ENCODE measurements at places on chromosomes 5 and 9. TPM values are rescaled to one million over a fixed set of nuclear protein-coding genes. Genes with fewer than 3 reads are reported as not detected.
A peak's percentile ranks its signal among the peaks of the same experiment; 100 is the strongest.

DNA sequence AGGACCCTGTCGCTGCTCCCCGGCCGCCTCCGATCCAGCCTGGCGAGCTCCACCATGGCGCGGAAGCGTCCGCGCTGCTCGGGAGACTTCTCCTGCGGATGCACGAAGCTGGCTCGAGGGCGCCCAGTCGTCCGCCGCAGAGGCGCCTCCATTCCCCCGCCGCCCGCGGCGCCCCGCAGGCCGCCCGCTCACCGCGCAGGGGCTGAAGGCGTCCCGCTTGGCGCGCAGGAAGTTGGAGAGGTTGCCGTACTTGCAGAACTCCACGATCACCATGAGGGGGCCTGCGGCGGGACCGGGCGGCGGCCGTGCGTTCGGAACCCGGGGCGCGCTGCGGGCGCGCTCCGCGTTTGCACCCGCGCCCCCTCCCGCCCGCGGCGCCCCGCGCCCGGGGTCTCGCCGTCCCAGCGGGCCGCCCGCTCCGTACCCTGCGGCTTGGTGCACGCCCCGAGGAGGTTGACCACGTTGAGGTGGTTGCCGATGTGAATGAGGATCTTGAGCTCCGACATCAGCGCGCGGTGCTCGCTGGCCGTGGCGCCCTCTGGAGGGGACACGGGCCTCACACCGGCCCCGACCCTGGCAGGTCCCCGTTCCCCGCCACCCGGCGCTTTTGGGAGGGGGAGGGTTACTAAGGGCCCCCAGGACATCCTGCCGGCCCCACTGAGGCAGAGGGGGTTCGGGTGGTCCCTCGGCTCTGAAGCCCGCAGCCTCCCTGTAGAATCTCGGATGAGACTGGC is 27.7 kb upstream of the SCGB3A1 start:
- no peak for DNase-seq

GRCh38 chr5:180113660-180114303 is 42.2 kb upstream of the RNF130 start:
- DNase-seq, result no peak

DNA sequence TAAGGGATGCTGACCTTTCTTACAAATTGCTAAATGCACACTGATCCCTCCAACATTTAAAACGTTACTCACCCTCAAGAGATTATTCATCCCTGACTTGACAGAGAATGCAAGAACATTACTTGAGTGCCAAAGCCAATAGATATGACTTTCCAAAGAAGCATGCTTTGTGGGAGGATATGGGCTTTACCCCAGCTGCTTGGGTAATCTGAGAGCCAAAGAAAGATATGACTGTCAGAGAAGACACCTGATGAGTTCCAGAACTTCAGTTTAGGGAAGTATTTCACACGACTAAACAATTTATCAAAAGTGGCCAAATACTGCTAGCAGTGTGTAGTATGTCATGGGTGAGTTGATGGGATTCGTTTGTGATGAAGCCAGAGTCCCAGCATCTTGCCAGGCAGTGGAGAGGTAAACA is 7.4 kb upstream of the SPDL1 start:
- DNase-seq, result no peak

DNA sequence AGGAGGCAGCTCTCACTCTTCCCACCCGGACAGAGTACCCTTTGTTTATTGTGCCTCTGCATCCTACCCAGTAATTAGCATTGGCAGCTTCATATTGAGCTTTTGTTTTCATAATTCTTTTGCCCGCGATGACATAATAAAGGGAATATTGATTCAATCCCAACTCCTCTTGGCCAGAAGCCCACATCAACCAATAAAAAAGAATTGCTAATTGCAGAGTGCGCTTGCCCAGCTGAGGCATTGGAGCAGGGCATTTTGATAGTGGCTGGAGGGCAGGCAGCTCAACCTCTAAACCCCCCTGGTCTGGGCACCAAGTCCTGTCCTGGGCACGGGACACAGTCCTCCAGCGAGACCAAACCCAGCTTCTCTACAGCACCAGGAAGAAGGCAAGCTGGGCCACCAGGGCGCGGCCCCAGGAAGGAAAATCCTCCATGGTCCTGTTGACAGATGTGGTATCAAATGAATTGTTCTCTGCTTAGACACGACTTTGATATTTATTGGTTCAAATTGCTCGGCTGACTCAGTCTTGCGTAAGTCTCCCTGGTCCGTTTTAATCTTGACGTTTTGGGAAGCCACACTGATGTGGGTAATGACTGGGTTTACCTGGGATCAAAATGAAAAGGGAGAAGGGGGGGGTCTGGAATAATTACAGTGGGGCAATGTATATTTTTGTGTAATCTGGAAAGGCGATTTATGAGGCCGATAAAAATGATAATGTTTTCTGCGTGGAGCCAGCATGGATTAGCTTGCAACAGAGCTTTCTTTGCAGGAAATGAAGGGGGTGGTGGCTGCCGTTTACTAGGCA is 220.7 kb upstream of the MSX2 start:
- DNase-seq, result peak; percentile 24

DNA sequence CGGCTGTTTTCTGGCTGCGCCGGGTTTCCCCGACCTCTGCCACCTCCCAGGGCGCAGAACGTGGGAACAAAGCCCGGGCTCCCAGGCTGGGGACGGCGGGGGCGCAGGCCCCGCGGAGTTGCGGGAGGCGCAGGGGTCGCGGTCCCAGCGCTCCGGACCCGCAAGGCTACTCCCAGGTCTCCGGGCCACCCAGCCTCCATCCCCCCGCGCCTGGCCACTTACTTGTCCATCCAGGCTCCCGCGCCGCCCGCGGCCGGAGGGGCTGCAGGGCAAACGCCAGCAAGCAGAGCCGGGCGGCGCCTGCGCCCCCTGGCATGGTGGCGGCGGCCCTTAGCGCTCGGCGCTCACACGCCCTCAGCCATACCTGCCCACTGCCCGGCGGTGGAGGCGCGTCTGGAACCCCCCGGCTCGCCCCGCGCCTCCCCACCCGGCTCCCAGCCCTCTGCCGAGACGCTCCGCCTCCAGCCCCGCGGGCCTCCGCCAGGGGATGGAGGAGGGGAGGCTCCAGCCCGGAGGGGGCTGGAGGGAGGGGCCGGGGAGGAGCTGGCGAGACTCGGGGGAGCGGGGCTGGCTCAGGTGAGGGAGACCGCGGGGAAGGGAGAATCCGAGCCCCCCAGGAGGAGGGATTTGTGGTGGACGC is at the start of gene ADAM19:
ADAM19 (minus strand) TSS at position 395 of the 640 bp plus-strand sequence; CDS start at position 316, 79 bp downstream.
- DNase-seq, result no peak

DNA sequence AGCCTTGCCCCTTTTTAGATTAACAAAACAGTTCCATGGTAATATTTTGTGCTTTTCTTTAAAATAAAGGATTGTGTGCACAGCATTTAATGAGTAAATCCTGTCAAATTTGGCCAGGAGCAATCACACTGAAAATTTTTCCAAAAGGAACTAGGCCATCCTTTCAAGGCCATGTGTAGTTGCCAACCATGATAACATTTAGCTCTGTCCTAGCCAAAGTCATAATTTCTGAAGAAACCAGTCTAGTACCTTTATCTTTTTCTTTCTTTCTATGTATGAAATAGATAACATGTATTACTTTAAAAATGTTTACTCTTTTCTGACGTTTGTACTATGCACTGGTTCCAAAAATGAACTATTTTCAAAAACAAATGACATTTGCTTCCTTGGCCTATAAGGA is 143.7 kb downstream of the PBX3 start:
- DNase-seq, result no peak

The ZNF658 gene
- 3.2 TPM for total RNA-seq

The SLC27A4 gene
- 12.7 TPM for total RNA-seq

The C5orf58 gene
- not detected for total RNA-seq

The ZBTB26 gene
- 3.3 TPM for total RNA-seq

The ANKRD55 gene
- 0.06 TPM for total RNA-seq

The MARCHF3 gene
- 7.5 TPM for total RNA-seq

All from pancreas (tissue), 10 donors.